NCI-H187 (cell line): ENCODE measurements at places on chromosomes 11 and 22.

DNA sequence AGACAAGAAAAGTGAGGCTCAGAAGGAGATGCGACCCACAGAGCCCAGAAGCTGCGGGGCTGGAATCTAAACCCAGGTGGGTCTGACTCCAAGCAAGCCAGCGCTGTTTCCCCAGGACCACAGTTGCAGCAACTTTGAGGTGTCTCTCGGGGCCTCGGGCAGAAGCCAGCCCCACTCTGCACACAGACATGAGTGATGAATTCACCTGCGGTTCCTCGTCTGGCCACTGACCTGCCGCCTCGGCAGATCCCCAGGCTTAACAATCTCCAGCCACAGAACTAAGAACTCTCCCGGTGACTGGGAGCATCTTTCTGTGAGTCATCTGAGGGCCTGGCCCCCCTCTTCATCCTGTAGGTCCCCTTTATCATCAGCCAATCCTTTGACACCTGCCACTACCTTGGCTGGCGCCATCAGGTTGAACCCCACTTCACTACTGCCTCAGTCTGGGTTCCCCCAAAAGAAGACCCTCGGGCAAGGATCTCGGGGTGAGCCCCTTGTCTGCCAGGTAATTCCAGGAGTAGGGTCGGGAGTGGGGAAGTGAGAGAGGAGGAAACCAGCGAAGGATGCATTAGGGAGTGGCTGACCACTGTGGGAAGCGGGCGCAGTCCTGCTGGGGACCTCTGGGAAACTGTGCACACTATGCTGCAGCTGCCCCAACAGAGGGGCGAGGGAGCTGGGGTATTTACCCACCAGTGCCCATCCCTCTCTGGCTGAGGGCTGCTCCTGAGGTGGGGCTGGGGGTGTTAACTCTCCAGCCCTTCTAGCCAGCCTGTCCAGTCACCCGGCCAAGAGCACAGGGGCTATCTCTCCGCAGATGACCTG is 33.0 kb upstream of the MN1 start:
- no peak for DNase-seq

DNA sequence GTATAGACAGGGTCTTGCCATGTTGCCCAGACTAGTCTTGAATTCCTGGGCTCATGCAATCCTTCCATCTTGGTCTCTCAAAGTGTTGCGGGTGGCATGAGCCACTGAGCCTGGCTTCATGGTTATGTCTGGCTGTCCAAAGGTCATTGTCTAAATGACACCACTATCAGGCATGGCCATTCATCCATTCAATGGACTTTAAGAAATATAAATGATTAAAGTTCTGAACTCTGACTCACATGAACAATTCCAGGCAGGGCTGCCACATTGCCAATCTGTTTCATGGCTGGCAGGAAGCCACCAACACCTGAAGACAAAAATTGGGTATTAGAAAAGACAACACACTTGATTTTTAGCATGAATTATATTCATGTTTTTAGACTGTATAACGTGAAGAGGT is 4.1 kb downstream of the RTCB start:
- no peak for DNase-seq

GRCh38 chr22:26707090-26707489 is 49.7 kb downstream of the MIAT start:
- no peak for DNase-seq

DNA sequence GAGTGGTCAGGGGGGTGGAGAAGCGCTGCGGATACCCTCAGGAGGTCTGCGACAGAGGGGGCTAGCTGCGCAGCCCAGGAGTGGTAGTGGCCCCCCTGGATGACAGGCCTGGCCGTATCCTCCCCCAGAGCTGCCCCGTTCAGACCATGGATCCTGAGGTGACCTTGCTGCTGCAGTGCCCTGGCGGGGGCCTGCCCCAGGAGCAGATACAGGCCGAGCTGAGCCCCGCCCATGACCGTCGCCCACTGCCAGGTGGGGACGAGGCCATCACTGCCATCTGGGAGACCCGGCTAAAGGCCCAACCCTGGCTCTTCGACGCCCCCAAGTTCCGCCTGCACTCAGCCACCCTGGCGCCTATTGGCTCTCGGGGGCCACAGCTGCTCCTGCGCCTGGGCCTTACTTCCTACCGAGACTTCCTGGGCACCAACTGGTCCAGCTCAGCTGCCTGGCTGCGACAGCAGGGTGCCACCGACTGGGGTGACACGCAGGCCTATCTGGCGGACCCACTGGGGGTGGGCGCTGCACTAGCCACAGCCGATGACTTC is 505 bp downstream of the NUDT22 start:
- no peak for DNase-seq

DNA sequence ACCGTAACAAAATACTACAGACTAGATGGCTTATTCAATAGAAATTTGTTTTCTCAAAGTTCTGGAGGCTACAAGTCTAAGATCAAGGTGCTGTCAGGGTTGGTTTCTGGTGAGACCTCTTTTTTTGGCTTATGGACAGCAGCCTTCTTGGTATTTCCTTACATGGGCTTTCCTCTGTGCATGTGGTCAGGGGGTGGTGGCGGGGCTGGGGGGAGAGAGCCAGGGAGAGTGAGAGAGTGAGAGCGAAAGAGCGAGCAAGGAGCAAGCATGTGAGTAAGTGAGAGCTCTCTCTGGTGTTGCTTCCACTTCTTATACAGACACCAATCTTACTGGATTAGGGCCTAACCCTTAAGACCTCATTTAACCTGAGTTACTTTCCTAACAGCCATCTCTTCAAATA is 181.5 kb downstream of the TMEM135 start:
- no peak for DNase-seq
